ENCODE measurements at places on chromosomes 11 and 22. TPM values are rescaled to one million over a fixed set of nuclear protein-coding genes. Genes with fewer than 3 reads are reported as not detected.
A peak's percentile ranks its signal among the peaks of the same experiment; 100 is the strongest.

The KREMEN1 gene
- total RNA-seq, result 37.5 TPM

The TMEM86A gene
- 5.8 TPM for total RNA-seq

GRCh38 chr22:37330200-37331033 lies 48.1 kb downstream of the CYTH4 start:
- H3K27ac ChIP-seq, result no peak overlapping the region
- H3K27me3 ChIP-seq, result peaks cover 15% of the 10 kb centered on the region
- no peaks in the 10 kb centered on the region for H3K4me1 ChIP-seq
- H3K36me3 ChIP-seq, result no peaks in the 10 kb centered on the region
- DNase-seq, result peak; percentile 47
- no peak overlapping the region for H3K4me3 ChIP-seq

DNA sequence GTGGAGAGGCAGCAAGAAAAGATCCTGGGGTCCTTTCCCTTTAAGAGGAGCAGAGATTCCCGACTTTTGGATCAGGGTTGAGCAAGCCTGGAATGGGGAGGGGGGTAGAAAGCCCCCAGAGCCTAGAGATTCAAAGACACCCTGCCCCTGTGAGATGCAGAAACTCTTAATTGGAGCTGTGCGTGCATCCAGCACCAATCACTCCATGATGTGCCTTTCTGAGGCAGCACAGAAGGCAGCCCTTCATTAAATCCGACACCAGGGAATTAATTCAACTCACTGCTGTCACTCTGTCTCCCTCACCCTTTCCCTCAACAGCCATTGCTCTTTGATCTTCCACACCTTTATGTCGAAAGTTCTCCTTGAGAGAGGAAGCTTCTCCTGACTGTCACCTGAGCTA lies 43.0 kb downstream of the DSCAML1 start:
- no peak overlapping the region for H3K4me3 ChIP-seq
- H3K36me3 ChIP-seq, result no peaks in the 10 kb centered on the region
- no peaks in the 10 kb centered on the region for H3K4me1 ChIP-seq
- H3K27ac ChIP-seq, result no peak overlapping the region

GRCh38 chr22:23670378-23671295 lies 20.2 kb upstream of the RGL4 start:
- H3K36me3 ChIP-seq, result no peaks in the 10 kb centered on the region
- no peaks in the 10 kb centered on the region for H3K27me3 ChIP-seq
- no peaks in the 10 kb centered on the region for H3K4me1 ChIP-seq

DNA sequence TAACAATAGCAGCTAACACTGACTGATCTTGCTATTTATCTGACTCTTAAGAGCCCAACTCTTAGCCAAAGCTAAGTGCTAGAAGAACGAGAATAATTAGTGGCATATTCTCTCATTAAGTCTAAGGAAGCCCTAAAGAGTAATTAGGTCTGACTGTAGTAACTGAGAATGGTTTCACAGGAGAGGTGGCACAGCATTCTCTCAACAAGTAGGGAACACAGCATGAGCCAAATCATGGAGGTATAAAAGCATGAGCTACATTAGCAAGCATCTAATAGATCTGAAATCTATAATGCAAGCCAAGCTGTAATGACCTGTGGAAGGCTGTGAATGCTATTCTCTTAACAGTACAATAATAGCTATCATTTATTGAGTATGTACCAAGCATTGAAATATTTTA lies 230.6 kb downstream of the TTC28 start:
- no peaks in the 10 kb centered on the region for H3K27me3 ChIP-seq
- DNase-seq, result no peak
- no peak overlapping the region for H3K4me3 ChIP-seq

DNA sequence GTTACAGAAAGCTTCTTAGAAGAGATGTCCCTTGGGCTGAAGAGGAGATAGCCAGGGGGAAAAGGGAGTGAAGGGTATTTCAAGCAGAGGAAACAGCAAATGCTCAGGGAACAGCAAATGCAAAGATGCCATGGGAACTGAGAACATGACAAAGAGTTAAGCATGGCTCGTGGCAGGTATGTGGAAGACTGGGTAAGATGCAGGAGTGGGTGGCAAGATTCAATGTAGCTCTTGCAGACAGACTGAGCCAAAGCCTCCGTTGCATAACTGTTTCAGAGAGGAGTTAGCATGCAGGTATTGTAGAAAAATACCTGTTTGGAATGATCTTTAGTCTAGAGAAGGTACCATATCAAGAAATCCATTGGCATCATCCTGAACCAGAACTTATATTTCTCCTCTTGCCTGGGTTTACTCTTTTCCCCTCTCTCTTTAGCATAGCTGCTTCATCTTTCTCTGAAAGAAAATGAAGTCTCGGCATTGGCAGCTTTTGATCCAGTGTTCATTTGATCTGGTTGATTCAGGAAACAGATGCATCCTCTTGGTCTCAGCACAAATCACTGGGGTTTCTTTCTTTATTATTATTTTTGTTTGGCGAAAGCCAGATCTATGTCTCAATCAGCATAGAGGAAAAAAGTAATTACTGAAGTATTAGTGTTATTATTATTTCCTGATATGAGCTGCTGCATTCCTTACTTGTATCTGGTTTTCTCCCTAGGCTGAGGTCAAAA lies 41.7 kb upstream of the NUP160 start:
- no peak overlapping the region for H3K4me3 ChIP-seq
- no peak overlapping the region for H3K27ac ChIP-seq
- no peaks in the 10 kb centered on the region for H3K4me1 ChIP-seq
- H3K27me3 ChIP-seq, result no peaks in the 10 kb centered on the region
- no peaks in the 10 kb centered on the region for H3K36me3 ChIP-seq

DNA sequence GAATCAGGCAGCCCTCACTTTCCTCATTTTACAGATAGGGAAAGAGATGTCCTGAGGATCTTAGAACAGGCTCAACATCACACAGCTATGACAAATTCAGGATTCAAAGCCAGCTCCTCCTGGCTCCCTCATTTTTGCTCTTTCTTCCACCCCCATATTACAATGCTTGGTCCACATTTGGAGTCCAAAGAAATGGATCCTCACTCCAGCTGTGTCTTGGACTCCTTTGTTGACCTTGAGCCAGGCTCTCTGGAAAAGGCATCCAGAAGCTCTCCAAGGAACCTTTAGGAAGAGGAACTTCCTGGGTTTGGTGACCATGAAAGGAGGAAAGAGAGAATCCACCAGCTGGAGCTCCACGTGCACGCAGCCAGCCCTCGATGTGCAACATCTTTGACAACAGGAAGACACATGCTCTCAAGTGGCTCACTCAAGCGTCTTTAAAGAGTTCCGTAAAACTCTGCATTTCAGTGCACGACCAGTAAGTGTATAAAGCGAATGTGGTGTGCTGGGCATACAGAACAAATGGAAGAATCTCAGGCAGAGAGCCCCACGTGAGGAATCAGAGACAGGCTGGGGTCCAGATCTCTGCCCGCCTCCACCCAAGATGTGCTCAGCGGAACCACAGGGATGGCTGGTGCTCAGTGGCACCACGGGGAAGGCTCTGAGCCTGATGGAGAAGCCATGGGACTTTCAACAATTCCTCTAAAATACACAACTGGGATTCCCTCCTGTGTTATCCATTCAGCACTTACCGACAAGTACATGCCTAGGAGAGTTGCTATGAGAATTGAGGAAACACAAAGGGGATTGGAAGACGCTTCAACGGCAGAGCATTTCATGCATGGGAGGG lies 48.4 kb downstream of the ISX start:
- H3K4me1 ChIP-seq, result no peaks in the 10 kb centered on the region
- H3K4me3 ChIP-seq, result no peak overlapping the region
- H3K36me3 ChIP-seq, result no peaks in the 10 kb centered on the region
- no peak overlapping the region for H3K27ac ChIP-seq
- DNase-seq, result no peak

Measured in SJCRH30 (cell line).